ENCODE measurements at places on chromosomes 11 and 22.
A peak's percentile ranks its signal among the peaks of the same experiment; 100 is the strongest.

DNA sequence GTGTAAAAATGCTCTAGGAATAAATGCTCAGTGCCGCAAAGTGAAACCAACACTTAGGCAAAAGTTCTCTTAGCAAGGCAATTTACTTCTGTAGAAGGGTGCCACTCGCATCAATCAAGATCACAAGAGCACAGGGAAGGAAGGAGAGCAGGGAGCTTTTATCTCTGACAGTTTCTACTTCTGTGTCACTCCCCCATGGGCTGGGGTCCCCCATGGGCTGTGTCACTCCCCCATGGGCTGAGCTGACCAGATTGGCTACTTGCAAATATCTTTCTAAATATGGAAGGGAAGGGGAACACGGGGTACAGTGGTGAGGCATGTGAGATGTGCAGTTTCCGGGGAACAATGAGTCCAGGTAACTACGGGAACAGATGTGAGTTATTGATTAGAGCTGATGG is 397 bp downstream of the OR52N2 start:
- DNase-seq: peak; percentile 26

- no peak for DNase-seq
Observed at GRCh38 chr11:123188508-123189165, 6.4 kb downstream of the CLMP start.

DNA sequence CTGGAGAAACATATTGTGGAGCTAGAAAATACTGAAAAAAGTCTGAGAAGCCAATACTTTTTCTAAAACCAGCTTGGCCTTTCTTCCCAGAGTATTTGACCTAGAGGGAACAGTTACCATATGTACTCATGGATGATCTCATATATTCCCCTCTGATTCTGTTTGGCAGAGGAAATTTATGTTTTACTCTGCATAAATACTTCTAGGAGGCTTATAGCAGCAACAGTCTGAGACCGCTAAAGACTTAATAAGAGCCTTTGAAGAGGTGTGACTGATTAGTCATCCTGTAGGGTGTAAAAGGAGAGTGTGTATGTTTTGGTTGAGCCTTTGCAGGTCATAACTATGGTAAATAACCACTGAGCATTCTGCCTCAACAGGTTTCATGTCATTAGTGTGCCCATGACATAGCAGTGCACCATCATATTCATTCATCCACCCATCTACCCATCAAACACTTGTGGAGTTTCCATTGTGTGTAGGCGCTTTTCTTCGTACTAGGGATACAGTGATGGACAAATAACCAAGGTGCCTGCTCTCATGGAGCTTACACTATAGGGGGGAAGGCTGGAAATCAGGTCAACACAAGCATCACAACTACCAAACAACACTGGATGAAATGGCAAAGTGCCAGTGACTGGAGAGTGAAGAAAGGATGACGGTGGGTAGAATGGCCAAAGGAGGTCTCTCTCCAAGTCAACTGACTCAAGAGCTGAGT is 44.5 kb downstream of the TRAF6 start:
- no peak for DNase-seq

DNA sequence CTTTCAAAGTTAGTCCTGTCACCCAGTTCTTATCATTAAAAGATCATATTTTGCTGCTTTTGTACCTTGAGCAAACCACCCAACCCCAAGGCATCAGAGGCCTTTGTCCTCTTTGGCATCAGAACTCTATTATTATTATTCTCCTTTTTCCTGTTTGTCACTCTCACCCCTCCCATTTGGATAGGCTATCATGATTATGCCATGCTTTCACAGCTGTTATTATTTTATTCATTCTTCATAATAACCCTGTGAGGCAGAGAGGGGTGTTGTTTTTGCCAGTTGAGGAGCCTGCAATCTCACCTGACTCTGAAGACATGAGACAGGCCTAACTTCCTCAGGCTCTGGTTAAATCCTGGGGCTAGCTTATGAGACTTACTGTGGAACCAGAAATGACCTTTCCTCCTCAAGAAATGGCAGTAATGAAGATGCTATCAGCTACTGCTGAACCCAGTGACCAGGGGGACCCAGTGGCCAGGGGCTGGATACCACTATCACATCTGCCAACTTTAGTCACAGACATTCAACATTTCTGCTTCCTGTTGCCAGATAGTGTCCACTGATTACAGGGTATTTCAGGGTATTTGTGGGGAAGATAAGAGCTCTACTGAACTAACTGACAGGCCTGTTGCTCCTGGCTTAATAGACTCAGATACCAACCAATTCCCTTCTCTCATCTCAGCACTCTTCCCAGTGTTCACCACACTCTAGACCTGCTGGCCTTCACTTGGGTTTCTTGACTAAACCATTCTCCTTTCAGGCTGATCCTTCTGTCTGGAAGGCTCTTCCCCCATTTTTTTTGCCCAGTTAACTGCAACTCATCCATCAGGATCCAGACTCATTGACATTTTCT is 11.8 kb upstream of the SWAP70 start:
- no peak for DNase-seq

GRCh38 chr11:106679181-106679580 is 339.1 kb downstream of the GUCY1A2 start:
- no peak for DNase-seq

GRCh38 chr11:12729941-12730340 is 55.7 kb downstream of the TEAD1 start:
- DNase-seq: no peak

DNA sequence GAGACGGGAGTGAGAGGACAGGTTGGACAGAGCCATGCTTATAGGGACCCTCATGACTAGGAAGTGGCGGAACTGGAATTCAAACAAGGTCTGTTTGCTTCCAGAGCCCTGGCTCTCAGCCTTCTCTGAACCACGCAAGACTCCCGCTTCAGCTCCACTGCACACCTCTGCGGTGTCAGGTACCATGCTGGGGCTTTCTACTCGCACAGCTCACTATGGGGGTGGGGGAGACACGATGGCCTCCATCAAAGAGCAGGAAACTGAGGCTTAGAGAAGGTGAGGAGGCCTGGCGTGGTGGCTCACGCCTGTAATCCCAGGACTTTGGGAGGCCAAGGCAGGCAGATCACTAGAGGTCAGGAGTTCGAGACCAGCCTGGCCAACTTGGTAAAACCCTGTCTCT is 14.2 kb downstream of the SUN2 start:
- DNase-seq: no peak
